ENCODE measurements at places on chromosomes 11 and 22.

DNA sequence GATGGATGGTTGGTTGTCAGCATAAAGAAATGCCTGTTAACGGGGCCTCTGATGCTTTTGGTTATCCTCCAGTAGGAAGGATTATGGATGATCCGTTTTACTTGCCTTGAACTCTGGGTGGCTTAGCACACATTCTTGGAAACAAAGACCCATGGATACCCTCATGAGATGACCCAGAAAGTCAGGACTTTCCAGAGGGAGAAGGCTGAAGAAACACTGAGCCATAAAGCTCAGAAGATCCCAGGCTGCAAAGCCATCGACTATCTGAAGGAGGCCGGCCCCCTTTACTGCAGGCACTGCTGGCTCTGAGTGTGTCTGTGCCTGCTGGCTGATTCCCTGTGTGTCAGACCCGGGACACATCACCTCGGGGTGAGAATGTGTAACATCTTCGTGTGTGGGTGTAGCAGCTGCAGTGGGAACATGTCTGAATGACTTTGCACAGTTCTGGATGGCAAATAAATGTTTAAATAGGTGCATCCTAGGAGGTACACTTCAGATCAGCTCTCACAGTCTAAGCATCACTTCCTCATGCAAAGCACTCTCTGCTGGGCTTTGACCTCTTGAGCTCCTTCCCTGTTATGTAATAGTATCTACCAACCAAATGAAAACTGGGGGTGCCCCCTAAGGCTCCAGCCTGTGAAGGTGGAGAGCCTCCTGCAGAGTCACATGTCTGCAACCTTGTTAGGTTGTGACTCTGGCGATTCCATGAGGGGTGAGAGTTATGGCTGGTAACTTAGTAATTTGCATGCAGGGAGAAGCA is 1084.9 kb downstream of the TBC1D22A start:
- no peak for DNase-seq

GRCh38 chr11:102559839-102560238 is 29.3 kb upstream of the MMP7 start:
- DNase-seq = no peak

GRCh38 chr11:11563200-11563975 is 58.4 kb downstream of the GALNT18 start:
- DNase-seq = no peak

- DNase-seq = no peak
These were observed 1.1 kb downstream of the GLYAT start for GRCh38 chr11:58730507-58731089.

DNA sequence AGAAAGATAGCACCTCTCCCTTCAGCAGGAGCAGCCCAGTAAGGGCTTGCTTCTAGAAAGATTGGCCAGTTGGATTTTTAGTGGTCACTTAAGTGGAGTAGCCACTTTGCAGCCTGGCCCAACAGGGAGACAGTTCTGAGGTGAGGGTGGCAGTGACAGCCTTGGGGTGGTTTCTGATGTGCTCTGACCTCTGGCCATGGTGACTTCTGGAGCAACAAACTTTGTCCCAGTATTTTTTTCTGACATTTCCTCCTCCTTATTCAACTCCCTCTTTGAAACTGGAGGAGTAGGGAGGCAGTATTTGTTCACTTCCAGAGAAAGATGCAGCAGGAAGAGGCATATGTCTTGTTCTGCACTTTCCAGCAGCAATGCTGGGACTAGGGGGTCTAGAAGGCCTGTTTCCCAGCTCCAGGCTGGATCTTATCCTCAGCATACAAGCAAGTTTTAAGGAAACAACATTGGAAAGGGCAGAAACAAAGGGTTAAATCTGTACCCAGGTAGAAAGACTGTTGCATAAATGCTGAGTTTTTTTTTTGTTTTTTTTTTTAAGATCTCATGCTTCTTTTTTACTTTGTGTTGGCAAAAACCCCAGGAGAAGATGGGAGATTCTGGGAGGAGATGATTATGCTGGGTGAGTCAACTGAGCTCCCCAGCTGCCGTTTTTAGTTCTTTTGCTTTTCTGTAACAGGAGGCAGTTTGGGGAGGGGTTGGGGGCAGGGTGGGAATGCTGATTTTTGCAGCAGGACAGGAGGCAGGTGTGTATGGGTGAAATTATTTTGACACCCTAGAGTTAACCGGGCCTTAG is 37.2 kb downstream of the RCOR2 start:
- no peak for DNase-seq

DNA sequence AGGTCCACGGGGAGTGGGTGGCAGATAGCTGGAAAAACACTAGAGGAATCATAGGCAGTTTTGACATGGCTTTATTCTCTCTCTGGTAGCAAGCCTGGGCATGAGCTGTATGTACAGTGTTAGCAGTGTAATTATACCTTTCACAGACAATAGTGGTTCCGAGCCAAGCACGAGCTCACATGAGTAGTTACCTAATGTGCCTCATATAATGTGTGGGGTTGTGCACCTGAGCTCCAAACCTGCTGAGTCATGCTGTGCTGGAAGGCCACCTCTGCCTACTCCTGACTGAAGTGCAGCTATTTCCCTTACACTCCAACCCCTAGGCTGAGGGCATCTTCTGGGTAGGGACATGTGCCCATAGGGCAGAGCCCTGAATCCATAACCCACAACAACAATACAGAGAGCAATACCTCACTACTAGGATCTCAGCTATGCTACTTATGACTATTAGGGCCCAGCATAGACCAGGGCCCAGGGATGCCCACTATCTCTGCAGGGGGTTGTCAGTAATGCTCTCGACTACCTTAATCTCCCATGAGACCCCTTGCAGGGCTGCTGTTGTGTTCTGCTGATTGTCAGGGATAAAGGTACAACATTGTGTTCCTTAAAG is 432.1 kb downstream of the DYNC2H1 start:
- no peak for DNase-seq

- DNase-seq = no peak
These were observed 9.9 kb downstream of the NAP1L4 start for GRCh38 chr11:2982214-2982613.

DNA sequence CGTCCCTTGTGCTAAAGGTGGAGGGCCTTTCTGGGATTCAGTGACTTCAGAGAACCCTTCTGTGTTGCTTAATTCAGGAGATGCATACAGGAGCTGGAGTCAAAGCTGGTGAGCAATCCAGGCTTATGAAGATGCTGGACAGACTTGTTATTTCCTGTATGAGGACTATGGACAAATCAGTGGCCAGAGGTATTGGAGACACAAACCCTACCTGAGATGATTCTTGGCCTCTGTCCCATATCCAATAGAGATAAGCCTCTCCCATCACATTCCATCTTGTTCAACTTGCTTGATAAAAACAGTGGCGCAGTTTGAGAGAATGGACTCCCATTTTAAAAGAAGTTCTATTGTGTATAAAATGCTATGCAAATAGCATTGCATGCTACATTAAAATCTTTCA is at the start of gene MRGPRX1:
Gene MRGPRX1 (minus strand): TSS at position 101 of the 400 bp plus-strand sequence. CDS start 4,630 bp downstream, outside the sequence.
- no peak for DNase-seq

GRCh38 chr11:118186346-118187107 is 10.1 kb upstream of the SCN2B start:
- no peak for DNase-seq

DNA sequence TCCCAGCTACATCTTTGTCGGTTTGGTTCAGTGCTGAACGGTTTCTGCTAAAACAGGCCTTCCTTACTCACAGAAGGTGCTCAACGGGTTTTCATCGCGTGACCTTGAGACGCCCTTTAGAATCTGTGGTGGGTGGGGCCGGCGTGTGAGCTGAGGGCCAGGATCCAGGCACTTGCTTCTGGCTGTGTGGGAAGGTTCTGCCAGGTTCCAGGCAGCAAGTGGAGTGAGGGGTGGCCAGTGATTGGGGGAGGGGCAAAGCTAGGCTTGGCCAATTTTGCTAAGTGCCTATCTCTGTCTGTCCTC is 35.2 kb downstream of the KCNJ4 start:
- DNase-seq = no peak

DNA sequence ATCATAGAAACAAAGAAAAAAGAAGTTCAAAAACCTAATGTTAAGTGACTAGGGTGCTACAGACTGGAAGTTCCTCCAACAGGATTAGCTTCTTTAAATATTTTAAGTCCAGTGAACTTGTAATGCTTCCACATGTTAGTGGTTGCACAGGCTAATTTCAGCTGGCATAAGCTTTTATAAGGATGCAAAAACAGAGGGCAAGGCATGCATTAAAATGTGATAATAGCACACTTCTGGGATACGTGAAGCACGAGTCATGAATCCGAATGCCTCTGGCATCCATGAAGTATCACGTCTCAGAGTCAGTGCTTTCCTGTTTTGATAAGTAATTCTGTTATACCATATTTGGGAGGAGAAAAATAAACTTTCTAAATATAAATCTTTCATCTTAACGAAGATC is 106.8 kb downstream of the DCDC1 start:
- no peak for DNase-seq

GRCh38 chr11:95082576-95083001 is 7.1 kb upstream of the ENDOD1 start:
- DNase-seq = no peak

- DNase-seq = no peak
These were observed 416.4 kb downstream of the BRD1 start for GRCh38 chr22:49411236-49411635.

Measured in activated CD4-positive, alpha-beta memory T cell treated with anti-CD3 and anti-CD28 coated beads for 36 hours (primary cell).